Activated CD4-positive, alpha-beta memory T cell treated with anti-CD3 and anti-CD28 coated beads for 36 hours (primary cell): ENCODE measurements at places on chromosomes 13 and 19. TPM values are rescaled to one million over a fixed set of nuclear protein-coding genes. Genes with fewer than 3 reads are reported as not detected.

- H3K27ac ChIP-seq, result no peak overlapping the region
- no peak for DNase-seq
- no peaks in the 10 kb centered on the region for H3K36me3 ChIP-seq
- H3K4me1 ChIP-seq, result no peaks in the 10 kb centered on the region
Observed at GRCh38 chr19:30648866-30649862, 277.0 kb downstream of the ZNF536 start.

DNA sequence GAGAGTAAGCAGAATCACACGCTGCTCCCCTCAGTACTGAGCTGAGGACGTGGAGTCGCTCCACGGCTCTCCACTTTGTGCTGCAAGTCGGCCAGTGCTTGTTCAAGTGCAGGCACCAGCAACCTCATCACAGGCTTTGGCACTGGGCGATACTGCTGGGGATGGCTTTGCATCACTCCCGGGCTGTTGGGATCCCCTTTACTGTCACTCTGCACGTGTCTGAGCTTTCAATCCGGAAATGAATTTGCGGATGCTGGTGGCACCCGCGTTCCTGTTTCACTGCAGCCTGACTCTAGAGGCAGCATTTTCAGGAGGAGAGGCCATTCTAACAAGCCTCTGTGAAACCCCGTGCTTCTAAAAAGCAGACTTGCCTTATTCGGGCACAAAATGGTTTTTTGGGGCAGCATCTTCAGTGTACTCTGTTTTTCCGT, 19.1 kb downstream of the SMARCA4 start:
- peak; percentile 60 for DNase-seq
- H3K4me1 ChIP-seq, result peaks cover 24% of the 10 kb centered on the region
- H3K27me3 ChIP-seq, result no peaks in the 10 kb centered on the region

B3GNT8 gene
- 0.55 TPM for total RNA-seq

FGF14 gene
- total RNA-seq, result not detected

PGLYRP1 gene
- total RNA-seq, result not detected

TTC9B gene
- total RNA-seq, result not detected

PROZ gene
- not detected for total RNA-seq

DNA sequence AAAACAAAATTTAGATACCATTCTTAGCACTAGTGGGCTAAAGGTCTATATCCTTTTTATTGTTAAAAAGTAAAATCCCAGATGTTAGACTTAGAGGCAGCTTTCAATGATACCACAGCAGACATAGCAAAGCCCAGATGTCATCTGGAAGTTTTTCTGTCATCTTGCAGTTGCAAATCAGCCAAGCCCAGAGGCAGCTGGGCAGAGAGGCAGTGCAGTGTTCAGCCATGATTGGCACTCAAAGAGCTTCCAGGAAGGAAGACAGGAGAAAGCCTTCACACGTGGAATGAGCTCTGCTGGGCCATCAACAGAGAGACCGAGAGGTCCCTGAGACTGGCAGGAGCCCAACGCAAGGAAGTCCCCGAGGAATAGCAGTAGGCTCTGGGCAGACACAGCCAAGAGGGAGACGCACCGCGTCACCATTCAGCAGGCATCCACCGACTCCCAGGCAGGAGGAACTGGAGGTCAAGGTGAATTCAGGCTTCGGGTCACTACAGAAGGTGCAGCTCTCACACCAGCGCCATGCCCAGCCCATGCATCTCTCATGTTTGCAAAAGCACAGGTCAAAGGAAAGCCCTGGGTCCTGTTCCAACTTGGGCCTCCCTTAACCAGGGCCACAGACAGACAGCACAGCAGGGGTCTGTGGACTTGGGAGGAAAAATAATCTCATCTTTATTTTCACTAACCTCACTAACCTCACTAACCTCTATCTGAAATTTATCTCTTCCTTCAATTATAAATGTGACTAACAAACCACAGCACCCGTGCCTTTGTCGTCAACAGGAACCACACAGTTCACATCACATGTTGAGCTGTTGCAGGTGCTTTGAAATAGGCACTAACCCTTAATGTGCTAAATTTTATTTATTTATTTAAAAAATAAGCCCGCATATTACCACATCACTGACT, 54.9 kb downstream of the TUBGCP3 start:
- H3K4me1 ChIP-seq, result peaks cover 6% of the 10 kb centered on the region
- H3K27me3 ChIP-seq, result no peaks in the 10 kb centered on the region
- DNase-seq, result no peak

TEX101 gene
- total RNA-seq, result not detected

DNA sequence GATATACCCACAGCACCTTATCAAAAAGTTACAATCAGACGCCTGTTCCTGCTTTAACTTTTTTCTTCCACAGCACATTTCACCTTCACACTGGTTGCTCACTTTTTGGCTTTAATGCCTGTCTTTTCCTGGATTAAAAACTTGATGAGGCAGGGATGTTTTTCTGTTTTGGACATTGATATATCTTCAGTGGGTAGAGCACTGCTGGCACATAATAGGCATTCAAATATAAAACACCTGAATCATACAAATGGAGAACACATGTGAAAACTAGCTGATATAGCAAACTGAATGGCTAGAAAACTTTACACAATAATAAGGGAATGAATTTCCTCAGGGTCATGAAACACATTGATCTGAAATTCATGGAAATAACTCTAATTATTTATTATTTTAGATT, 65.6 kb downstream of the STARD13 start:
- no peaks in the 10 kb centered on the region for H3K36me3 ChIP-seq
- no peak overlapping the region for H3K4me3 ChIP-seq
- no peaks in the 10 kb centered on the region for H3K4me1 ChIP-seq
- DNase-seq, result no peak
- H3K27me3 ChIP-seq, result no peaks in the 10 kb centered on the region

DNA sequence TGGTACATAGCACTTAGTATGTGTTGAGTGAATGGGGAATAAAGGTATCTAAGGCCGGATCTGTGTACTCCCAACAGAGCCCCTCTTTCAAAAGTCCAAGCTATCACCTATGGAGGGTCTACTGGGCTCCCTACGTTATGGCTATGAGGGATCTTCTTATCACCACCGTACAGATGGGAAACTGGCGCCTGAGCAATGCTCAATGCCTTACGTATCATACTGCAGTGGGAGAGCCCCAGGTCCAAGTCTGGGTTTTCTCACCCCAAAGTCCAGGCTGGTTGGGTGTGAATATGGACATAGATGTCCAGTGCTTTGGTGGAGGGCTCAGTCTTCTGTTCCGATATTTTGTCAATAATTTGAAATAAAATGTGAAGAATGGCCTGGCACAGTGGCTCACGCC, 13.1 kb upstream of the GGACT start:
- peaks cover under 1% of the 10 kb centered on the region for H3K27me3 ChIP-seq
- no peak for DNase-seq
- no peaks in the 10 kb centered on the region for H3K4me1 ChIP-seq
- H3K4me3 ChIP-seq, result no peak overlapping the region
- H3K27ac ChIP-seq, result no peak overlapping the region
- H3K36me3 ChIP-seq, result no peaks in the 10 kb centered on the region

DNA sequence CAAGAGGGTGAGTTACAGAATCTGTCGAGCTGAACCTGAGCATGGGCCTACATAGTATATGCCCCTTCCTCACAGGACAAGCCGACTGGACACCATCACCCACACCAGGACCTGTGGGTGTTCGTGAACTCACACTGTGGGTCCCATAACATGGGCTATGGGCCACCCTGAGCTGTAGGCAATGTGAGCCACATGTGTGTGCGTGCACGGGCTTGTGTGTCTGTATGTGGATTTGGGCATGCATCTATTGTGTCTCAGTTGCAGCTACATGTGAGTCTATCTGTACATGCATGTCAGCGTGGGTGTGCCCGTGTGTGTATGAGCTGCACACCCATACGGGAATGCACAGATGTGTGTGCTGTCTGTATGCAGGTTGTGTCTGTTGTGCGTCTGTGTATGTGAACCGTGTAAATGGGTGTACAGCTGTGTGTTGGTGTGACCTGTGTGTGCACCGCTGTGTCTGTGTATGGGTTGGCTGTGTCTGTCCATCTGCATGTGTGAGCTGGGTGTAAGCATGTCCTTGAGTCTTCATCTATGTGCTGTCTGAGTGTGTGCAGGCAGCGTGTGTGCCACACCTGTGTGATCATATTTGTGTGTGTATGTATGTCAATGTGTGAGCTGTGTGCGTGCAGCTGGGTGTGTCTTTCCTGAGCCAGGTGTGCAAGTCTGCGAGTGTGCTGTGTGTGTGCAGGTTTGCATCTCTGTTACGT, 1.7 kb downstream of the NOTCH3 start:
- no peak overlapping the region for H3K4me3 ChIP-seq
- no peak overlapping the region for H3K27ac ChIP-seq
- H3K4me1 ChIP-seq, result peaks cover 13% of the 10 kb centered on the region
- no peaks in the 10 kb centered on the region for H3K36me3 ChIP-seq
- DNase-seq, result no peak

- H3K27ac ChIP-seq, result no peak overlapping the region
- H3K4me3 ChIP-seq, result no peak overlapping the region
- DNase-seq, result no peak
- H3K4me1 ChIP-seq, result no peaks in the 10 kb centered on the region
- H3K27me3 ChIP-seq, result no peaks in the 10 kb centered on the region
- peaks cover 2% of the 10 kb centered on the region for H3K36me3 ChIP-seq
Observed at GRCh38 chr13:52374873-52375411, 31.0 kb downstream of the THSD1 start.

- no peaks in the 10 kb centered on the region for H3K4me1 ChIP-seq
- no peak overlapping the region for H3K4me3 ChIP-seq
- no peak for DNase-seq
- no peak overlapping the region for H3K27ac ChIP-seq
- no peaks in the 10 kb centered on the region for H3K27me3 ChIP-seq
- H3K36me3 ChIP-seq, result no peaks in the 10 kb centered on the region
Observed at GRCh38 chr13:59790626-59791025, 373.1 kb downstream of the DIAPH3 start.

GAPDHS gene
- not detected for total RNA-seq

ZNF66 gene
- 6.0 TPM for total RNA-seq

ACER1 gene
- not detected for total RNA-seq

DNA sequence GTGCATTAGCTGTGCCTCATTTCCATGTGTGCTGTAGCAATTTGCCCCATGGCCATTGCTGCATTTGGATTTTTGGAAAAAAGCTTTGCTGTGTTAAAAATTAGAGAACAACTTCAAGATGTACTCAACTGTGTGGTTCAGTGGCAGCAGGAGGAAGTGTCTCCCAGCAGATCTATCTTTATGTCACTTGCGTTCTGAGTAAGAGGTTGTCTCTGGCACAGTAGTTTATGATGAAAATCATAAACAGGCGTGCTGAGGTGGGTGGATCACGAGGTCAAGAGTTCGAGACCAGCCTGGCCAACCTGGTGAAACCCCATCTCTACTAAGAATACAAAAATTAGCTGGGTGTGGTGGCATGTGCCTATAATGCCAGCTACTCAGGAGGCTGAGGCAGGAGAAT, 29.0 kb upstream of the RNF17 start:
- H3K4me3 ChIP-seq, result no peak overlapping the region
- H3K27ac ChIP-seq, result no peak overlapping the region
- no peaks in the 10 kb centered on the region for H3K4me1 ChIP-seq
- H3K27me3 ChIP-seq, result peaks cover 2% of the 10 kb centered on the region

- no peak for DNase-seq
- no peaks in the 10 kb centered on the region for H3K27me3 ChIP-seq
- H3K27ac ChIP-seq, result no peak overlapping the region
- H3K4me1 ChIP-seq, result no peaks in the 10 kb centered on the region
Observed at GRCh38 chr13:33994198-33994597, 176.2 kb downstream of the RFC3 start.

GRCh38 chr13:40508127-40508526, 158.3 kb downstream of the FOXO1 start:
- H3K27ac ChIP-seq, result no peak overlapping the region
- no peak overlapping the region for H3K4me3 ChIP-seq
- DNase-seq, result no peak

GRCh38 chr19:10660346-10660745, 6.2 kb downstream of the ILF3 start:
- H3K4me3 ChIP-seq, result no peak overlapping the region
- H3K27me3 ChIP-seq, result no peaks in the 10 kb centered on the region
- DNase-seq, result no peak
- peaks cover 40% of the 10 kb centered on the region for H3K36me3 ChIP-seq
- H3K27ac ChIP-seq, result no peak overlapping the region

DNA sequence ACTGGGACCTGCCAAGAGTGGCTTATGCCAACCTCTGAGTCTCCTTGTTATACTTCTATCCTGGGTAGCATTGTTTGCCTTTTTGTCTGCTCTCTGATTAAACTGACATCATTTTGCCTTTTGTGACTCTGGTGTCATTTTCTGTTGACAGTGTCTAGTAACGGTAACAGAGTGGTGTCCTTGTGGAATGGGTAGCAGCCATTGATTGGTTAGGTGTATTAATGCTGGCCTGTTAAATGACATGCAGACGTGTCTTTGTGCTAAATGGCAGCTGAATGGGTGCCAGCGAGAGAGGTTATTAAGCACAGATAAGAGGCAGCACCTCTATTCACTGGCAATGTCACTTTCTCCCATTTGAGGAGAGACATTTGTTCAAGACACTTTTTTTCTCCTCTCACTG, 1289.4 kb downstream of the PCDH9 start:
- H3K4me3 ChIP-seq, result no peak overlapping the region
- H3K36me3 ChIP-seq, result no peaks in the 10 kb centered on the region
- no peaks in the 10 kb centered on the region for H3K27me3 ChIP-seq

GRCh38 chr19:29401712-29402421, 123.9 kb upstream of the VSTM2B start:
- no peak overlapping the region for H3K27ac ChIP-seq
- peaks cover 3% of the 10 kb centered on the region for H3K27me3 ChIP-seq
- H3K4me1 ChIP-seq, result no peaks in the 10 kb centered on the region
- no peaks in the 10 kb centered on the region for H3K36me3 ChIP-seq
- DNase-seq, result no peak

TNNI3 gene
- total RNA-seq, result not detected
